ENCODE measurements at places on chromosomes 2 and 18. TPM values are rescaled to one million over a fixed set of nuclear protein-coding genes. Genes with fewer than 3 reads are reported as not detected.

Gene POTEE
- total RNA-seq: not detected

Gene GNLY
- not detected for total RNA-seq

Gene PIGN
- total RNA-seq: 64.1 TPM

Gene KCNJ3
- not detected for total RNA-seq

Gene CDK5R2
- total RNA-seq: not detected

Gene PPP1R1C
- total RNA-seq: 2.1 TPM

Gene GNAL
- 8.8 TPM for total RNA-seq

Gene SF3B6
- 223 TPM for total RNA-seq

Gene FLACC1
- total RNA-seq: 0.26 TPM

Gene KCTD18
- total RNA-seq: 28.2 TPM

Data from bronchial epithelial cell (primary cell).